Mucosa of descending colon (tissue), 3 donors: ENCODE measurements at places on chromosomes 3 and 15. TPM values are rescaled to one million over a fixed set of nuclear protein-coding genes. Genes with fewer than 3 reads are reported as not detected.

DNA sequence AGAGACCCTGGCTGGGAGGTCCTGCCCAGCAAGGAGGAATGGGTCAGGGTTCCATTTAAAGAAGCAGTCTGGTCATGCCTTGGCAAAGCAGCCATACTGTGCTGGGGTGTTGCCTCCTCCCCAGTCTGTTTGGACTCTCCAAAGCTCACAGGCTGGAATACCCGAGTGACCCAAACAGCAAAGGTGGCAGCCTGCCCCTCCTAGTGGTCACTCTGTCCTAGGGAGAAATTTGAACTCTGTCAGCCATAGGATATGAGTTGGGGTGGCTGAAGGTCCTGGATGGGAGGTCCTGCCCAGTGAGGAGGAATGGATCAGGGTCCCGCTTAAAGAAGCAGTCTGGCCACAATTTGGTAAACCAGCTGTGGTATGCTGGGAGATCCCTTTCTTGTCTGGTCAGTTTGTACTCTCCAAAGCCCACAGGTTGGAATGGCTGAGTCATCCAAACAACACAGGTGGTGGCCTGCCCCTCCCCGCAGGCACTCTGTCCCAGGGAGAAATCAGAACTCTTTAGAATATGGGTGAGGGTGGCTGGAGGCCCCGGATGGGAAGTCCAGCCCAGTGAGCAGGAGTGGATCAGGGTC lies 45.0 kb downstream of the CCR1 start:
- DNase-seq, result no peak

DNA sequence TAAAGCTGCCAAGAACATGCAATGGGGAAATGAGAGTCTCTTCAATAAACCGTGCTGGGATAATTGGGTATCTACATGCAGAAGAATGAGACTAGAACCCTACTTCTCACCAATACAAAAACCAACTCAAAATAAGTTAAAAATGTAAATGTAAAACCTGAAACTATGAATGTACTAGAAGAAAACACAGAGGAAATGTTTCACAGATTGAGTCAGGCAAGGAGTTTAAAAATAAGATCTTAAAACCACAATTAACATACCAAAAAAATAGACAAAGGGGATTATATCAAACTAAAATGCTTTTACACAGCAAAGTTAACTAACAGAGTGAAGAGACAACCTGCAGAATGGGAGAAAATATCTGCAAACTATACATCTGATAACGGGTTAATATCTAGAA lies 90.4 kb downstream of the ISL2 start:
- no peak for DNase-seq

Gene ADAMTSL3
- total RNA-seq, result 4.1 TPM

GRCh38 chr3:46874430-46874829 lies 3.1 kb upstream of the PTH1R start:
- DNase-seq, result no peak

GRCh38 chr3:100319951-100320350 lies 14.6 kb upstream of the NIT2 start:
- no peak for DNase-seq

DNA sequence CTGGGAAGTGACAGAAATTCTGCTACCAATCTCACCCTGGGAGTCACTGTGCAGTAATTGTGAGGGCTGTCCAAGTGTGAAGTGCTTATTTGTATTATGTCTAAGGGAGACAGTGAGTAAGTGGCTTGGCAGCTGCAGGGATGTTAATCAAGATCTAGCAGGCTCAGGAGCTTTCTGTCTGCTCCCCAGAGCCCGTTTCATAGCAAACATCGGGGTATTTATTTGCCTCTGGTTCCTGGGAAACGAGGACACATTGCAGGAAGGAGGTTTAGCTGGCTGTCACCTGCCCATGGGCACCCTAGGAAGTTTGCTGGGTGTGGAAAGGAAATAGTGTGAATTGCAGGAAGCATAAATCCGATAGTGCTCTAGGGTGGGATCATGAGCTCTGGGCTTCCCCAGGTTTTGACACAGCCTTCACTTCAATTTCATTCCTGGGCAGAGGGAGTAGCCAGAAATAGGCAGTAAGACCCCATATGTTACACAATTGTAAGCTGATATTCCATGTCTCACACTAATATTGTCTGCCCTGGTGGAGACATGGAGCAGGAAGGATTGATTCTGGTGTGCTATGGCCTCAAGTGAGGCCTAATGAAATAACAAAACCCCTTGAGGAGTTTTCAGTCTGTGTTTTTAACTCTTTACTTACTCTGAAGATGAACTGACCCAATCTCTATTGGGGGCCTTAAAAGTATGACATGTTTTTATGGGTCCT lies 74.1 kb upstream of the MITF start:
- DNase-seq, result no peak

DNA sequence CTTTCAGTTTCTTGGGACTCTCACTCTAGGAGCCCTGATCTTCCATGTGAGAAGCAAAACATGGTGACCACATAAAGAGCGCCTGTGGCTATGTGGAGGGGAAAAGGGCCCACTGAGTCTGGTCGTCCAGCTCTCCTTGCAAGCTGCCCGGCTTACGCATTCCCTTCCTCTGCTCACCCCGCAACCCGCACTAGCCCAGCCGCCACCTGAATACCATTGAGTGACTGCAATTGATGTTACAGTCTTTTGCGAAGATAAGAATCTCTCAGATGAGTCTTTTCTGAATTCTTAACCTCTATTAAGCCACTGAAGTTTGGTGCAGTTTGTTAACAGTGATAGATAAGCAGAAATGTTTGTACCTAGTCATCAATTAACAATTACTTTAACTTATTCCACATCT lies 589.0 kb upstream of the DPPA4 start:
- no peak for DNase-seq

- DNase-seq, result no peak
These were observed 14.8 kb downstream of the LOXL1 start for GRCh38 chr15:73941044-73941443.

DNA sequence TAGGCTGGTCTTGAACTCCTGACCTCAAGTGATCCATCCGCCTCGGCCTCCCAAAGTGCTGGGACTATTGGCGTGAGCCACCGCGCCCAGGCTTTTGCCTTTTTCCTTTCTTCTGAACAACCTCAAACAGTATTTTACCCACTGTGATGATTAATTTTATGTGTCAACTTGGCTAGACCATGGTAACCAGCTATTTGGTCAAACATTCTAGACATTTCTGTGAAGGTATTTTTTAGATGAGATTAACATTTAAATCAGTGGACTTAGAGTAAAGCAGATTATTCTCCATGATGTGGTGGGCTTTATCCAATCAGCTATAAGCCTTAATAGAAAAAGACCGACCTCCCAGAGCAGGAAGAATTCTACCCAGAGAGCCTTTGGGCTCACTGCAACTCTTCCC lies 6.0 kb downstream of the SPATA12 start:
- DNase-seq, result no peak

DNA sequence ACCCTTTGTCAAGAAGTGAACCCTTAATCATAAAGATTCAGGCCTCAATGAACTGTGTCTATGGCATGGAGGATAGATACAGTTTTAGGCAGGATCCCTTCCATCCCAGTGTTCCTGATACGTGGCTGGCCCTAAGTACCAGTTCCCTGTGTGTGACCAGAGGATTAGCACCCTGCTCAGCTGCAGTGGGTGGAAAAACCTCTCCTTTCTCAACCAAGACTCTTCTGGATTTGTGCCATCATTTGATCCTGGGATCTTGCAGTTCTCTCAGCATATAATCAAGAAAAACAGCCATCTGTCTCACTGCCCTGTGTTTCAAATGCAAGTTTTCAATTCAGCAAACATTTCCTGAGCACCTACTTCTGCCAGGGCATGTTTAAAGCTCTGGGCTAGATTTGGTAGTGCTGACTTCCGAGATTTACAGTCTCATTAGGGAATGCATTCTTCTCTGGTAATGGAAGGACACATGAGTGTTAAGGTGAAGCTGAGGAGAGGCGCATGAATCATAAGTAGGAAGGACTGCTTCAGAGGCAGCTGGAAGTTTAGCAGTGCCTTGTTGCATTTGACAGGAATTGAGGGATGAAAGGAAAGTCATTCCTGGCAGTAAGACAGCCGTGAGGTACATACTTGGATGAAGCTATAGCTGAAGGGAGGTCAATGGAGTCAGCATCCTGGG lies 388.3 kb downstream of the MFSD1 start:
- no peak for DNase-seq

- no peak for DNase-seq
These were observed 23.1 kb downstream of the CCDC33 start for GRCh38 chr15:74259292-74259648.

GRCh38 chr15:69760258-69760845 lies 307.7 kb downstream of the RPLP1 start:
- DNase-seq, result no peak

DNA sequence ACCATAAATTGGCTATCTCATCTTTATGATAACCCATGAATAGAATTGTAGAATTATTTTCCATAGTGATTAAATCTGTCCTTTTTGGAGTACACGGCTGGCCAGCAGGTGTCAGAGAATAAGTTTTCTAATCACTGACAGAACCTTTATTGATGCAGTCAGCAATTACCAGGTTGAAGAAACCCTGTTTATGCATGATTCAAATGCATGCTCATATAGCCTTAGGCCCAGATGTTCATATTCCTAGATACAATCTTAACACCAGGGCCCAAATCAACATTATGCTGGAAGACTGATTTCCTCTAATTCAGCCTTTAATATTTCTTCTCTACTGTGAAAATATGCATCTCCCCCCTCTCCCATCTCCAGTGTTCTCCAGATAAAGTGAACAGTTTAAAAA lies 243.5 kb upstream of the DCBLD2 start:
- DNase-seq, result no peak

DNA sequence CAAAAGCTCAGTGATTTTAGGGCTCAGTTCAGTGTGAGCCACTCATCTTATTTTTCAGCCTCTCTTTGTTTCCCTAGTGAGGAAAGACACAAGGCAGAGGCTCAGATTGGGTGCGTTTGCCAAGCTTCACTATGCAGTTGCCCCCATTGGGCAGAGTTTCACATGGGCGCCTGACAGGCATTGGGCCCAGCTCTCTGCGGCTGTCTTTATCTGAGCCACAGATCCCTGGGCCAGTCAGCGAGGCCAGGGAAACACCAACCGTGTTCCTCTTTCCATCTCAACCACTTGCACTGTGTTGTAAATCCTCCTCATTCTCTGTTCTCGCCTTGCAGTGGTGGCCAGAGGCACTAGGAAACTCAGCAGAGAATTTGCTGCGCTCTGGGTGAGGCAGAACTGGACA lies 10.8 kb downstream of the ESYT3 start:
- no peak for DNase-seq

GRCh38 chr3:150349314-150350097 lies 58.6 kb upstream of the TSC22D2 start:
- DNase-seq, result peak; percentile 24
